ENCODE measurements at places on chromosomes 12 and 14.

DNA sequence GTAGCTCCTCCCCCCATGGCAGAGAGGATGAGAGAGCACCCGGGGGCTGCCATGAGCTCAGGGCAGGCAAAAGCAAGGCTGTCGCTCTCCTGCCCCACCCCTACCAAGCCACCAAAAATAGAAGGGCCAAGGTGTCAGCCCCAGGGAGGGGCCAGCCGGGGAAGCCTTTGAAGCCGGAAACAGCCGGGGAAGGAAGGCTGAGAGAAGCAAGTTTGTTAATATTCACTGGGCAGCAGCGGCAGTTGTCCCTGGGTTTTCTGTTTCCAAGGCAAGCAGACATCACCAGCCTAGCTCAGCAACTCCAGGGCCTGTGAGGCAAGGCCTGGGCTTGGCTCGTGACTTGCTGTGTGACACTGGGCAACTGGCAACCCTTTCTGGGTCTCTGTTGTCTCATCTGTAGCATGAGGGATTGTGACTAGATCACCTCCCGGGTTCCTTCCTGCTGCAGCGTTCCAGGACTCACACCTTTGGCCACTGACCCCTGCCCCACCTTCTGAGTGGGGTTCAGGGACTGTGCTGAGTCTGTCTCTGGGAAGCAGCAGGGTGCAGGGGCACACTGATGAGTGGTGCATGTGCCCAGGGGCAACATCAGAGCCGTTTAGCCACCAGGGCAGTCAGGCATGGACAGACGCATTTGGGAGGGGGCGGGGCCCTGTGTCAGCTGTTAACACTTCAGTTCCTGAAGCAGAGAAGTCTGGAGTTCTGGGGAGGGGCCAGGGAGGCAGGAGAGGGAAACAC lies 24.3 kb downstream of the SYNDIG1L start:
- H3K4me1 ChIP-seq = peaks cover 2% of the 10 kb centered on the region
- H3K4me3 ChIP-seq = peak overlapping the region; percentile 65
- no peaks in the 10 kb centered on the region for H3K36me3 ChIP-seq
- DNase-seq = peak; percentile 85
- H3K27me3 ChIP-seq = no peaks in the 10 kb centered on the region

GRCh38 chr14:68140806-68141205 lies 321.2 kb downstream of the RAD51B start:
- H3K27me3 ChIP-seq = no peaks in the 10 kb centered on the region
- H3K4me3 ChIP-seq = no peak overlapping the region
- no peak for DNase-seq
- no peak overlapping the region for H3K27ac ChIP-seq

DNA sequence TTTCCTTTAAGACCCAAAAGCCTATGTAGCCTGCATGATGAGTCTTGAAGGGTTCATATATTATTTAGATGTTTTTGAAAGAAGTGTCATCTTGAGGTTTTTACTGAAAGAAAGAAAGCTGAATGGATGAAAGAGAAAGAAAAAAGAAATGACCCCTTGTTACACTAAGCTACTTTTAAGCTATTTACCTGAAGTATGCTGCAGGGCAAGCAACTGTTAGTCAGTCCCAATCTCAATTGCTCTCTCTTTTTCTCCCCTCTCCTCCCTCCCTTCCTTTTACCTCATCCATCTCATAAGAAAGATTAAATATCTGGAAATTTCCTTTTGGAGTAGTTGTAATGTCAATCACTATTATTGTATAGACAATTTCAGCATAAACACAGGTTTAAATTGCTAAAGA lies 512.4 kb downstream of the TMTC2 start:
- H3K36me3 ChIP-seq = peaks cover 5% of the 10 kb centered on the region
- no peaks in the 10 kb centered on the region for H3K27me3 ChIP-seq
- no peak for DNase-seq
- peaks cover 2% of the 10 kb centered on the region for H3K4me1 ChIP-seq
- H3K27ac ChIP-seq = peak overlapping the region; percentile 25

GRCh38 chr14:50578433-50578832 lies 18.5 kb downstream of the ATL1 start:
- no peak overlapping the region for H3K4me3 ChIP-seq
- no peaks in the 10 kb centered on the region for H3K4me1 ChIP-seq
- H3K27me3 ChIP-seq = no peaks in the 10 kb centered on the region

GRCh38 chr14:46691819-46692218 lies 40.2 kb upstream of the RPL10L start:
- no peak for DNase-seq
- H3K36me3 ChIP-seq = no peaks in the 10 kb centered on the region
